ENCODE measurements at places on chromosomes 7 and 10.
A peak's percentile ranks its signal among the peaks of the same experiment; 100 is the strongest.

DNA sequence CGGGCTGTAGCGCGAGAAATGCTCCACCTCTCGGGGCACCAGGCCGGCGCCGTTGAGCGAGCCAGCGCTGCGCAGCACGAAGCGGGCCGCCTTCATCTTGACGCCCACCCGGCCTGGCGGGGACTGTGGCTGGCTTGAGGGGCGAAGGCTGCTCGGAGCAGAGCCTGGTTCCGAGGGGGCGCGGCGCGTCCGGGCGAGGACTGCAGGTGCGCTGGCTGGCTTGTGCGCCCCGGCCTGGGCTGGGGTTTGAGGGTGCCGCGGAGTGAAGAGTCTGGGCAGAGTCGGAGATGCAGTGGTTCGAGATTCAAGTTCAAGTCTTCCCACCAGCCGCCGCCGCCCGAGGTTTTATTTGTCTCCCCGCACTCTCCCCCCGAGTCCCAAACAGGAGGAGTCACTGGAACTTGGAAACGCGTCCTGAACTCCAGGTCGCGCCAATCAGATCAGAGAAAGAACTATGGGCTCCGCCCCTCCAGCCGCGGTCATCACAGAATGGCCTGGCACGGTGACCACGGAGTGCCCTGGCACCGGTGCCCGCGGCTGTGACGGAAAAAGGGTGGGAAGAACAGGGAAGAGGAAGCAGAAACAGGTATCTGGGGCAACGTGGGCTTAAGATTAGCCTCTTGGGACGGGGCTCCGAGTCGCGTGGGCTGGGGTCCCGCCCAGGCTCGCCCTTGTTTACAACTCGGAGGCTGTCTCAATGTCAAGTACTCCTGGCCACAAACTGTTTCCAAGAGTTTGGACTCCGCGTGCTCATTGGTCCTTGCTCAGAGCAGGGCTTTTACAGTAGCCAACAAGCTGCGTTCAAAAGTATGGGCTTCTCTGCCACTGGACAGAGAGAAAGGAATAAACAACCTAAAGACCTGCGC, at the start of gene PDK4:
Gene PDK4 (minus strand): TSS at position 319 of the 866 bp plus-strand sequence. CDS start 223 bp downstream, at position 96.
- peak; percentile 40 for DNase-seq

DNA sequence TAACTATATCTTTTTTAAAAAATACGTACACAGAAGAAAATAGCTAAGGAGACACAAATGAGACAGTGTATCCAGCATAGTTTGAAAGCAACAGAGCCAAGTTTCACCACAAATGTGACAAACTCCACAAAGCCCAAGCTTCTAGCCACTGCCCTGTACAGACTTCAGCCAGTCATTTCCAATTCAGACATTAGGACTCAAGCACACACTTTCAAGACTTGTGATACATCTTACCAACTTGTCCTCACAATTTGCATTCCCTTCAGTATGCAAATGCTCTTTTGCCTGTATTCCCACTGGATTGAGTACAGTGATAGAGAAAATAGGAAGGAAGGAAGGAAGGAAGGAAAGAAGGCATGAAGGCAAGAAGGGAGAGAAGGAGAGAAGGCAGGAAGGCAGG, 510.4 kb downstream of the KCNMA1 start:
- DNase-seq: no peak

DNA sequence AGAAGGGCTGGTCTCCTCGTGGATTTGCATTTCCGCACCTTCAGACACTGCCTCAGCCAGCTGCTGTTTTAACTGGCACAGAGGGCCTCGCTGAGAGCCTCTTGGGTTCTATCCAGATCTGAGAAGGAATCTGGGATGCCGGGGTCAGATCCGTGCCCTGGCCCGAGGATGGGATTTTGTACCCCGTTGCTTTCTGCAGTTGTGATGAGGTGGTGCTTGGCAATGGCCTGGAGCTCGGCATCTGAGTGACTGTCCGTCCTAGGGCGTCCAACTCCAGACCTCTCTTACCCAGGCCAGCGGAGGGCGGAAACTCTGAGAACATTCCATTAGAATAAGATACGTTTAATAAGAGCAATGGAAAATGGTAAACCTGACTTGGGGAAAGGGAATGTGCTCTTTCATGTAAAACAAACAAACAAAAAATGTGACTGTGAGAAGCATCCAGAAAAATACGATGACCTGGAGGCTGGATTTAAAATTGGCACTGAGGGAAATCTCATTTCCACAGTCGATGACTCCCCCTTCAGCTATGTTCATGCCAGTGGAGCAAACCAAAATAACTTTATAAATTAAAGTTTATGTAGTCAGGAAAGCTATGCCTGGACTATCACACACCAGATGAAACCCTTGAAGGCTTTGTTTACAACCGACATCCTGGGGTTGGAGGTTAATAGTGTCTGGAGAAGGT, 39.6 kb downstream of the GRK5 start:
- DNase-seq: no peak

DNA sequence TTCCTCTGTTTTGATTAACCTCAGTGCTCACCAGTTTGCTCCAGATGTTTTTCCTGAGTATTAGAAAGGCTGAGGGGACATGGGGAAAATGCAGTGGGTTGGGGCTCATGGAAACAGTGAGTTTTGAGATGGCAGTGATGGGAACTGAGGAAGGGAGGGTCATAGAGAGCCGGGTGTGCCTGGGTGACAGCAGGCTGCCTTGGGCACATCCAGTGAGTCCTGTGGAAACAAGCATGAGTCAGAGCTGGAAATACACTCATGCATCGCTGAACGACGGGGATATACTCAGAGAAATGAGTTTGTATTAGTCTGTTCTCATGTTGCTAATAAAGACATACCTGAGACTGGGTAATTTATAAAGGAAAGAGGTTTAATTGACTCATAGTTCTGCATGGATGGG, 202.2 kb downstream of the TMEM178B start:
- DNase-seq: no peak

GRCh38 chr10:44947371-44948152, 12.0 kb upstream of the RASSF4 start:
- DNase-seq: no peak

GRCh38 chr10:90205340-90205739, 503.9 kb downstream of the KIF20B start:
- DNase-seq: no peak

DNA sequence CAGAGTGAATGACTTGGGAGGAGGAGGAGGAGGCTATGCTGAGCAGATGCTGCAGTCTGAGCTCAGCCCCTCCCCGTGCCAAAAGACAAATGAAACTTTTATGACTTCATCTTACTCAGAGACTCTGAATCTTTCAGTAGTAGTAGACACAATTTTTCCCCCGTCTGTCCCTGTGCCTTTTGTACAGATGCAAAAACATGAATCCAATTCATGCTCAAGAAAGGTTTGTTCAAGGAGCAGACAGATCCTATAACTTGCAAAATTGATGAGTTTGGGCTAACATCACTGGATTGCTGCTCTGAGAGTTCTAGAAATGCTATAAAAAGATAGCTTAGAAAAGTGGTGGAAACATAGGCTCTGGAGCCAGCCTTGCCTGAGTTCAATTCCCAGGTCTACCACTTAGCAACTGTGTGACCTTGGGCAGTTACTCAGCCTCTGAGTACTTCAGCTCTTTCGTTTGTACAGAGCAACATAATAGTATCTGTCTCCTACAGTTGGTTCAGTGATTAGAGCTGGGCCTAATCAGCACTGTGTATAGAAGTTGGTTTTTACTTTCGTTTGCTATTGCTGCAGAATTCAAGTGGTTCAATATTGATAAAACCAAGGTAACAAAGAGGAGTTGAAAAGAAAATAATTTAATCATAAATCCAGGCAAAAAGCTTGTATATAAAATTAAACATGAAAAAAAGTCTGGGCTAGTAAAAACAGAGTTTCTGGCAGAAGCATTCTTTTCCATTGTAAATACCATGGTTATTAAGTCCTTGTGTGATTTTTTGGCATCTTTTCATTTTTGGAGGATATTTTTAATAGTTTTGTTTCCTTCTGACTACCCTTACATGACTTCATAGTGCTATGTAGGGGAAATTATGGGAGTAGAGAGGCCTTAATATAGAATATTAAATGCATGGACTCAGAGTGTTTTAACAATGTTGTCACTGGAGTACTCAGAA, 174.2 kb upstream of the ZNF32 start:
- no peak for DNase-seq

DNA sequence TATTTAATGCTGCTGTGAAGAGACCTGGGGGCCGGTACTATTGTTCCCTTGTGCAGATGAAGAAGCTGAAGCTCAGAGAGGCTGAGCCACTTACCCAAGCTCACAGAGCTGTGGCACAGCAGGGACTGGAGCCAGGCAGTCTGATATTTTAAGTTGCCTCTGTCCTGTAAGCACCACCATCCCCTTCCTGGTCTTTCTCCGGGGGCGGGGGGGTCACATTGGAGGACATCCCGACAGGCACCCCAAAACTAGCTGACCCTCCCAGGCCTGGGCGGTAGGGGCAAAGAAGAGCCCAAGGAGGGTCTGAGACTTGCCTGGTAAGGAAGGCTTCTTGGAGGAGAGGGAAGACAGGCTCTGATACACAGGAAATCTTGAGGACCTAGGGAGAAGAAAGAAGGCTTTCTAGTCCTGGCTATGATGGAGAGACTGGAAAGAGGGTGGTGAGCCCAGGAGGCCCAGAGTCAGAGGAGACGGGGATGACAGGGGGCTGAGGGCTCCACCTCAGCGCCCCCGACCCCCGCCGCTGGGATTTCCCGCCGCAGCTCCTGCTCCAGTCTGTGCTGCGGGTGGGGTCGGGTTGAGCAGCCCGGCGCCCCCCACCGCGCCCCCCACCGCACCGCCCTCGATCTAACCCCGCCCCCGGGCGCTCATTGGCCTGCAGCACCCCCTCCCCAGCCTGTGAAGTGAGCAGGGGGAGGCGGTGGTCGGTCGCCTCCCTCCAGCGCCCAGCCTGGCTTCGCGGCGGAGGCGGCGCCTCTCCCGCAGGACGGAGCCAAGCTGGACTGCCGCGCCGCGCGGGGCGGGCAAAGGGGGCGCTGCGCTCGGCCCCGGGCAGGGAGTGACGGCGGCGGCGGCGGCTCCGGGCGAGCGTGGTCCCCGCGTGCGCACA, at the start of gene ADCYAP1R1:
Gene ADCYAP1R1 (plus strand): TSS at position 711 of the 889 bp plus-strand sequence. CDS start 10,957 bp downstream, outside the sequence.
- DNase-seq: peak; percentile 48

DNA sequence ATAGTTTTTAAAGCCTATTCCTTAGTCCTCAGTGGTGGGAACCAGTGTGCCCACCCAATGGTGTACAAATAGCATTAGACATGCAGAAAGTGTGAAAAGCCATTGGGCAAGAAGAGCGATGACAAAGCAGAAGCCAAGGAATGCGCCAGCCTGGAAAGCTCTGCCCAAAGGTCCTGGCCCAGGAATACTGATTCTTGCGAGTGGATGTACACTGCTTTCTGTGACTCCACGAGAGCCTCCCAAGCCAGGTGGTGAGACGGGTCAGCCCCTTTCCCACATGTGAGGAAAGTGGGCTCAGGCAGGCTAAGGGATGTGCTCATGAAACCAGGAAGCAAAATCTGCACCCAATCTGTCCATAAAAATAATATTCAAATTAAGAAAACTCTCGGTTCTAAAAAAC, 106.6 kb downstream of the ADCY1 start:
- no peak for DNase-seq

GRCh38 chr7:50272808-50273207, 31.7 kb upstream of the IKZF1 start:
- no peak for DNase-seq

- no peak for DNase-seq
Measured at GRCh38 chr7:137313201-137313600, 30.3 kb downstream of the PTN start.

DNA sequence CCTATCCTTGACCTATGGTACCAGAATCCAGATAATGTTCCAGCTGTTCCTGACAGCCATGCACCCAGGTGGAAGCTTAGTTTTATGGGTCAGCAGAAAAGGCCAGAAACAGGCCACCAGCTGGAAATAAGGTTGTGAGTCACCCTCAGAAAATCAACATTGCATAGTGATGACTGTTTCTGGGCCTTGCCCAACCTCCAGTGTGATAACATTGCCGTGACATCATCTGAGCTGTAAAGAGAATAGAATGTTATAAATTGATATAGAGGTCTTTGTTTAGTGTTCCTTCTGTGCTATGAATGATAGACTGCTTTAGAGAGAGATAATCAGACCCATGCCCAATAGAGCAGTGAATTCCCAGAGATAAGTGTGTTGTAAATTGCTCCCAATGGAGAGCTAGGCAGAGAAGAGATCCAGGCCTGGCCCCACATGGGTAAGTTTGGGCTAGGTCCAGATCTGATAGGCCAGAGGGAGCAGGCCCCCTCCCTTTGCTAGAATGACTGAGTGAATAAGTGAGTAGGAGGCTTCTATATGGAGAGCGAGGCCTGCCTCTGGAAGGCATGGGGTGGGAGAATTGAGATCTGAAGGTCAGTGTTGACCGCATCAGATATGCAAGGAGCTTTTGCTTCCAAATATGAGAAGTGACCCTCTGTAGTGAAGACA, 14.2 kb upstream of the HPS1 start:
- peak; percentile 78 for DNase-seq

DNA sequence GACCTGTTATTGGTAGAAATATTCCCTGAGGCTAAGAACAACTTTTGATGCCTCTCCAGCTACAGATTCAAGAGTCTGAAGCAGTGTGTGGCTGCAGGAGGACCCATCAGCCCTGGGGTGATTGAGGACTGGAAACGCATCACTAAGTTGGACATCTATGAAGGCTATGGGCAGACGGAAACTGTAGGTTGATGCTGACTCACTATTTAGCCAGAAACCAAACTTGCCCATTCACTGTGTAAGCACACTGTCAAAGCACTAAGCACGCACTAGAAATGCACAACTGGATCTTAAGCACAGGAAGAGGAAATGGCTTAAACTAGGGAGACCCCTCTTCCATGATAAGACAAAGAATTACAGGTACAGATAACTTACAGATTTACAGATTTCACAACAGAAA, 20.8 kb downstream of the ACSM6 start:
- DNase-seq: no peak

GRCh38 chr10:34175121-34175520, 640.0 kb downstream of the PARD3 start:
- no peak for DNase-seq

DNA sequence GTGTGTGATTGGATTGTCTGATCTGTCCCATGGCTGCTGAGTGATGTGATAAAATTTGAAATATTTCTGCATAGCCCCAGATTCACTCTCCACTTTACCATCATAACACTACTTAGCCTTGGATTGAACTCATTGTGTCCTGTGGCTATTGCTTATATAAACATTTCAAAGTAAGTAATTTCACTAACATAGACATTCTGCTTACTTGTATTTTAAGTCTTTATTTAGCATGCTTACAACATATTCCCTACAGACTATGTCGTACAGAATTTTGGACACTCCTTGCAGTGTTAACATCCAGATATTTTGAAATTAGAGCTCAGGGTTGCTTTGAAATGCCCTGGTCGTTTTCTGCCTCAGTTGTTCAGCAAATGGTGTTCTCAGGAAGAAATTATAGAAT, 117.6 kb downstream of the LRRC4 start:
- DNase-seq: no peak

GRCh38 chr7:72706521-72706920, 121.5 kb downstream of the TYW1B start:
- DNase-seq: no peak

GRCh38 chr10:69994262-69994661, 58.4 kb upstream of the MACROH2A2 start:
- peak; percentile 66 for DNase-seq
